ENCODE measurements at places on chromosomes 2 and 18.
A peak's percentile ranks its signal among the peaks of the same experiment; 100 is the strongest.

- no peak for DNase-seq
Measured at GRCh38 chr2:43136876-43137275, 89.5 kb downstream of the ZFP36L2 start.

GRCh38 chr2:213065583-213066442 lies 85.6 kb downstream of the IKZF2 start:
- no peak for DNase-seq

- no peak for DNase-seq
Measured at GRCh38 chr2:188159484-188159883, 132.2 kb upstream of the GULP1 start.

GRCh38 chr2:189803431-189803830 lies 19.2 kb downstream of the PMS1 start:
- no peak for DNase-seq

DNA sequence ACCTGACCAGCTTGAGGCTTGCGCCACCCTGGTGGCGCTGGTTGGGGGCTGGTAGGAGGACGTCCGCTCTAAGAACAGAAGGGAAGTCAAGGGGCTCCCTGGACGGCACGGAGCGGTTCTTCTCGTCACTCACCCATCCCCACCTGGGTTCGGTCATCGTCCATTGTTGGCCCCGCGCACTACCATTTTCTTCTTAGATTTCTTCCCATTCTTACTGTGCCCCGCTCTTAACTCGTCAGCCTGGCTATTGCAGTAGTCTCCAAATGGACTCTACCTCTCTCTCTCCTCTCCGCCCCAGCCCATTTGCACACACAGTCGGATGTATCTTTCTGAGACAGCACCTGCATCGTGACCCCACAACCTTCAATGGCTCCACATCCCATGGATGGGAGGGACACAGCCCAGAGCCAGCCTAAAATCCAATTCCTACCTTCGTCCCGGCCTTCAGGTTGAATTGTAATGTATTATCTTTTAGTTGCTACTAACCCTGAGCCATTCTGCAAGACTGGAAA lies 814 bp upstream of the RAB1A start:
- DNase-seq: peak; percentile 15

GRCh38 chr18:49890041-49890440 lies 76.7 kb upstream of the ACAA2 start:
- no peak for DNase-seq

DNA sequence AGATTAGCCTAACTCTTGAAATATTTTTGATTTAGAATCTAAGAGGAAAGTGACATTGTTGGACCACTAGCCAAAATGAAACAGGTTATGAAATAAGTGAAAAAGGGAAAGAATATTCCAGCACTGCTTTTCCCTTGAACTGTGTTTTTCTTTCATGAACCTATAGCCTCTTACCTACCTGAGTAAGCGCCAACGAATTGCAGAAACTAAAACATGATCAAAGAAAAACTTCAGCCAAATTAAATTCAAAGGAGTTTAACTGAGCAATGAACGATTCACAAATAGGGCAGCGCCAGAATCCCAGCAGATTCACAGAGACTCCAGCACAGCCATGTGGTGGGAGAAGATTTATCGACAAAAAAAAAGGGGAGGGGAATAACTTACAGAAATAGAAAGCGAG lies 518.6 kb downstream of the PIK3C3 start:
- DNase-seq: no peak

GRCh38 chr2:8234757-8235374 lies 447.0 kb upstream of the ID2 start:
- DNase-seq: no peak

DNA sequence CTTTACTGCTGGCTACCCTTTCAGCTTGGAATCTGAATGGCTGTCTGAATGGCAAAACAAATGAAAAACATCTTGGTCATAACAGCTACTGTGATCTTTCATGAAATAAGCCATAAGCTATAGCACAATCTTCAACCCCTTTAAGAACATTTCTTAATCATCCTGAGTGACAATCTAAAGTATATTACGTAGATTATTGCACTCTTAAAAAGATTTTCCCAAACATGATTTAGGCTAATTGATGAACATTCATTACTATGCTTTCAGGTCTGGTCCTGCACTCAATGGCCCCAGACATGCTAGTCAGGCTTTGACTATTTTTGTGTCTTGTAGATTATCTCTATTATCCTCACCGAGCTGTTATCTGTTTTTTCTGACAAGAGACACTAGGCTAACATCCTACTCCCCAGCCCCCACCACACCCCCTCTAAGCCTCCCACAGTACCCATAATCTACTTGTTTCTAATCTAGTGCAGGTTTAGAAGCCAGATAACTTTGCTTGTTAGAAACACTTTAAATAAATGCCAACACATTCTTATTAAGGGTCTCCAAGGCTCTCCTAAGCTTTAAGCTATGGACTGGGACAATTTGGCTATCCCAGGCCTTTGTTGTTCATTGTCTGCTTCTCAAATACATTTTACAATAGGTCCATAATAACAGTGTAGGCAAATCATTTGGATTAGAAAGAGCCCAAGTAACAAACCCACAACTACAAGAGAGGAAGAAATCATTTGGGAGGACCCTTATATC lies 4.2 kb downstream of the SMAD2 start:
- no peak for DNase-seq

- no peak for DNase-seq
Measured at GRCh38 chr18:9861157-9861556, 24.6 kb upstream of the TXNDC2 start.

- no peak for DNase-seq
Measured at GRCh38 chr2:37997629-37998028, 72.5 kb downstream of the RMDN2 start.

DNA sequence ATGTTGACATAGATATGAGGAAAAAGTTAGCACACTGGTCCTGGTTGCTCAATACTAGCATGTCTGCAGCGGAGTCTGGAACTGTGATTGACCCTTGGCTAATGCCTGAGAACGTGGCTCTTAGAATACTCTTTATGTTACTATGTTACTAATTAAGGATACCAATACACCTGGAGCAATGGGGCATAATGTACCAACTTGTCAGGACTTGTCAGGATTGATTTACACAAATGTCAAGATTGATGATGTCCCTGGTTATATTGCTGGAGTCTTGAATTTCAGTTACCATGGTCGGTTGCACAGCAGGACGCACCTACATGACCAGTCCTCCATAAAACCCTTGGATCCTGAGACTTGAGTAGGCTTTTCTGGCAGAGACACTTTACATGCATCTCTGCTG lies 810.9 kb downstream of the CPS1 start:
- DNase-seq: no peak

DNA sequence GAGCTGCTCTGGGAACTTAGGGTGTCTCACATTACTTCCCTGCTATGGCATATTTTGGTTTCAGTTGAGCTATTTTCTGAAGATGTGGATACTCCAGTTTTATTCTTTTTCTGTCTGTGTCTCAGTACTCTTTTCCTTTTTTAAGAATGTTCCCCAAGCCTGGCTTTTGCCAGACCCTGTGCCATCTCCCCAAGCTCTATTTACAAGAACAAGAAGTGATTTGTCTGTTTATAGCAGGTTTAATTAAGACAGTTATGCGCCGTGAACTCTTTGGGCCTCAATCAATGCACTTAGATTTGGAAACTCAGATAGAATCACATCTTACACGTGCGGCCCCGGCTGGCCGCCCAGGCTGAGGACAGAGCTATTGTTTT lies 8.9 kb upstream of the SATB2 start:
- no peak for DNase-seq

DNA sequence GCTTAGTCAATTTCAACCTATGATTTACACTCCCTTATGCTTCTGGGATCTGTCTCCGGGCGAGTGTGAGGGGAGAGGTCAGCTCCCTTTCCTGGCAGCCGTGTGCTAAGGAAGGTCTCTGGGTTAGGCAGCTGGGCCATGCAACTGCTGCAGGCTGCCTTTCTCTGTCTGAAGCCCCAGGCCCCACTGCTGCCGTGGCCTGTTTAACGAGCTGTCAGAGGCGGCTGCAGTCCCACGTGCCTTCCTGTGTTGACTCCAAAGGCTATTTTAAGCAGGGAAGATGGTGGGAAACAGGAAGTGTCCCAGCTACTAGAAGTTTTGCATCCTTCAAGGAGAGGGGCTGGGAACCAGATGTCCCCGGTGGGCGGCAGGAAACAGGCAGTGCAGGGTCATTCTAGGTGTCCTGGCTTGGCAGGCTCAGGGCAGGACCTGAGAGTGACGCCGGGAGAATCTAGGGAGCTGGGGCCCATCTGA lies 186.4 kb downstream of the TNS1 start:
- DNase-seq: no peak

- DNase-seq: no peak
Measured at GRCh38 chr2:226303707-226304106, 495.9 kb downstream of the IRS1 start.

DNA sequence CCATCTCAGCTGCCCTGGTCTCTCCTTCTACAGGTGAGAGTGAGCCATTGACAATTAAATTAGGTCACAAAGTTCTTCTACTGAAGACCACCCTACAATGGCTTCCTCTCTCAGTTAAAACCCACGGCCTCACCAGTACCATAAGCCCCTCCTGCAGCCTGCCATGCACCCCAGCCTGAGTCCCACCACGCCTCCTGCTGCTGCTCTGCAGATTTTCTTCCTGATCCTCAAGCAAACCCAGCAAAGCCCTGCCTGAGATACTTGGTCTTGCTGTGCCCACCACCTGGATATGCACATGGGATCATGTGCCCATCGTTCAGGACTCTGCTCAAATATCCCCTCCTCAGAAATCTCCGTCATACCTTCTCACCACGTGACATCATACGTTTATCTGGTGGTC lies 696.6 kb downstream of the RNF144A start:
- DNase-seq: no peak

GRCh38 chr18:14124689-14125088 lies 7.5 kb downstream of the ZNF519 start:
- DNase-seq: no peak

GRCh38 chr2:176106581-176107539 lies at the start of gene HOXD11:
TSS of gene HOXD11 (plus strand) at chr2:176107280. CDS start at chr2:176107356, 76 bp downstream.
- no peak for DNase-seq

- no peak for DNase-seq
Measured at GRCh38 chr2:73759285-73759764, 20.6 kb downstream of the DUSP11 start.

DNA sequence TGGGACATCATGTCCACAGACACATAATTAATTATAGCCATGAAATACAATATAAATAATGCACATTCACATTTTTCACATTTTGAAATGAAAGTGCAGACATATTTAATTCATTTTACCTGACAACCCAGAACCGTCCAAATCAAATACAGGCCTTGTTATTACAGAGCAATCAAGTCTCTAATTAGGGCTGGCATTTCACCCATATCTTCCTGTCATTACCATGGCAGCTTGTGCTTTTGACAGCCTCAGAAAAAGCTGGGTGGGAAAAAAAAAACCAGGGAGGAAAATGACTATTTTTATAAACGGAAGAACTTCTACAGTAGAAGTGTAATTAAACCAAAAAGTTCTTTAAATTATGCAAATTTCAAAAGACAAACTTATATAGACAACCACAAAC lies 436.4 kb downstream of the FBXO15 start:
- no peak for DNase-seq

DNA sequence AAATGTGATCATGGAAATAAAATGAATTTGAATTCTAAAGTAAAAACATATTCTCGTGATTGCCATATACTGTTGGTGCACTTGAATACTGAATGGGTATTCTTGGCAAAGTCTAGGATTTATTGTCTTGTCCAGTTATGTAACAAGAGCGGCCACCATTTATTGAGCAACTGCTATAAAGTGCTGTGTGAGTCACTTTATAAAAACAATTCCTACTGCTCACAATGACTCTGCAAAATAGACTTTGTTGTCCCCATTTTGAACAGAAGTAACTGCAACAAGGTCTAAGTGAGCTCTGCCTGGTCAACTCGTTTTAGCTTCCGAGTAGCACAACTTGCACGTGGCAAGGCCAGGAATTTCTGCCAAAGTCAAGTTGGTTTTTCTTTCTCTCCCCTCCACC lies 995.6 kb upstream of the FANCL start:
- DNase-seq: no peak

- peak; percentile 63 for DNase-seq
Measured at GRCh38 chr2:60958800-60959199, 58.7 kb upstream of the PEX13 start.

GRCh38 chr2:55954306-55955035 lies 30.9 kb upstream of the EFEMP1 start:
- DNase-seq: no peak

GRCh38 chr2:158953926-158954763 lies 14.3 kb upstream of the TANC1 start:
- no peak for DNase-seq

DNA sequence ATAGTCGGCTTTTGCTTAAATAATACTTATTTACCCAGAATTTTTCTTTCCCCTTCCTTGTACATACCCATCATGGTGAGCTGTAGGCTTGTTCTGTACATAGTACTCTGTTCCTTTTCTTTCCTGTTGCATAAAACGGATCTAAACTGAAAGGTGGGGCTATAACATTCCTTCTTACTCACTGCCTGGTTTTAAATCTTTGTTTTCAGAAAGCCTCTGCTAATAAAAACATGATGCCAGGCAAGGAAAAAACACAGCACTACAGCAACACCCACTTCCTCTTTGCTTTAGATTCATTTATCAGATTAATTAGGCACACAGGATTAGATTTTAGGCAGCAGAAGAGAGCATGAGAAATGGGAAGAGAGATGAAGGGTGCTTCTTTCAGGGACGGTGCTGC lies 19.6 kb upstream of the STON1 start:
- DNase-seq: no peak

- no peak for DNase-seq
Measured at GRCh38 chr2:129061069-129061768, 742.6 kb upstream of the HS6ST1 start.

DNA sequence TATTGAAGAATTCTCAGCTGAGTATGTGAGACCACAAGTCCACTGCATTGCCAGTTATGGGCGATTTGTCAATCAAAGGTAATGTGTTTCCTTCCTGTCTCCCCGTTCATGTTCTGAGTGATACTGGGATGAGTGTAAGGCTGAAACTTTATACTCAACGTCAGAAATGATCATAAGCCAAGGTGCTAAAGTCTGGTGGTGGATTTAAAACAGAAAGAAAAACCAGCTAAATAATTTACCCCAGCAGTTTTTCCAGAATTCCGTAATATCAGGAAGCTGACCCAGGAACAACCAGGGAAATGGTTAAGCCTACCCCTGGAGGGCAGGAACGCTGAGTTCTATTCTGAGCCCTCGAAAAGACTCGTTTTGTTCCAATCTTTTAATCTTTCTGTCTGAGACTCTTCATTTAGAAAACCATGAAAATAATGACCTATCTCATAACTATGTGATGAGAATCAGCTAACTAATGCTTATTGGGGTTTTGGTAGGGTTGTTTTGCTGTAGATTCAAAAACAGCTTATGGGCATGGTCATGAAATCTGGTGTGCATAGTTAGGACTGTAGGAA lies 149.6 kb downstream of the LAMA3 start:
- no peak for DNase-seq

DNA sequence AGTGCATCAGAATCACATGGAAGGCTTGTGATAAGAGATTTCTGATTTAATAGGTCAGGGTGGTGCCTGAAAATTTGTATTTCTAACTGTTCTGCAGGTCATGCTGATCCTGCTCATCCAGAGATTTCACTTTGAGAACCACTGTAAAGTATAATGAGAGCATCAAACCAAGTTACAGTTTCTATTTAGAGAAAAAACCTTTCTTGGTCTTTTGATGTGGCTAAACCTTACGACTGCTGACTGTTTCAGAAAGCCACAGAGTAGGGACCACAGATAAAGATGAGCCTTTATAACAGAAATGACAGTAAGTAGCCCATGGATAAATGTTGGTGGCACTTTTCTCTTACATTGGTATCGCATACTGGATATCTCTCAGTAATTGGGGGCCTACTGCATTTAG lies 109.4 kb upstream of the FANCL start:
- no peak for DNase-seq

GRCh38 chr2:2484301-2484700 lies 153.2 kb upstream of the MYT1L start:
- no peak for DNase-seq
